Activated CD4-positive, alpha-beta T cell treated with anti-CD3 and anti-CD28 coated beads, Interleukin-2, amount 10 ng/mL, durations not matched to agents 24 days and 14 days (primary cell): ENCODE measurements at places on chromosomes 4 and X. TPM values are rescaled to one million over a fixed set of nuclear protein-coding genes. Genes with fewer than 3 reads are reported as not detected.

- no peak for DNase-seq
- H3K4me1 ChIP-seq: no peaks in the 10 kb centered on the region
- H3K4me3 ChIP-seq: no peak overlapping the region
- no peaks in the 10 kb centered on the region for H3K27me3 ChIP-seq
Measured at GRCh38 chr4:113483131-113483530, 278.4 kb downstream of the CAMK2D start.

- peaks cover 8% of the 10 kb centered on the region for H3K4me1 ChIP-seq
- H3K27me3 ChIP-seq: no peaks in the 10 kb centered on the region
- no peak overlapping the region for H3K4me3 ChIP-seq
- DNase-seq: no peak
- H3K27ac ChIP-seq: no peak overlapping the region
Measured at GRCh38 chr4:87555773-87556619, 26.8 kb upstream of the SPARCL1 start.

- H3K27ac ChIP-seq: no peak overlapping the region
- H3K4me1 ChIP-seq: no peaks in the 10 kb centered on the region
- no peaks in the 10 kb centered on the region for H3K27me3 ChIP-seq
- no peak for DNase-seq
Measured at GRCh38 chr4:61588621-61589402, 388.7 kb downstream of the ADGRL3 start.

Gene EVC2
- 0.31 and 0.40 TPM in 2 replicates for total RNA-seq

Gene PDZD4
- total RNA-seq: 0.26 and 0.58 TPM in 2 replicates

Gene CXCL11
- total RNA-seq: 0.54 TPM in 1 of 2 replicates, not detected in the other

Gene TMPRSS11B
- total RNA-seq: not detected in 2 replicates
